Activated naive CD4-positive, alpha-beta T cell treated with anti-CD3 and anti-CD28 coated beads, Interleukin-2, amount 10 ng/mL, durations not matched to agents 7 days and 5 days (primary cell): ENCODE measurements at places on chromosomes 2 and 18.
A peak's percentile ranks its signal among the peaks of the same experiment; 100 is the strongest.

GRCh38 chr18:48910972-48911545, 39.7 kb downstream of the SMAD7 start:
- no peak for DNase-seq

- peak; percentile 50 for DNase-seq
Observed at GRCh38 chr2:172223601-172224054, 120.9 kb upstream of the DLX2 start.

DNA sequence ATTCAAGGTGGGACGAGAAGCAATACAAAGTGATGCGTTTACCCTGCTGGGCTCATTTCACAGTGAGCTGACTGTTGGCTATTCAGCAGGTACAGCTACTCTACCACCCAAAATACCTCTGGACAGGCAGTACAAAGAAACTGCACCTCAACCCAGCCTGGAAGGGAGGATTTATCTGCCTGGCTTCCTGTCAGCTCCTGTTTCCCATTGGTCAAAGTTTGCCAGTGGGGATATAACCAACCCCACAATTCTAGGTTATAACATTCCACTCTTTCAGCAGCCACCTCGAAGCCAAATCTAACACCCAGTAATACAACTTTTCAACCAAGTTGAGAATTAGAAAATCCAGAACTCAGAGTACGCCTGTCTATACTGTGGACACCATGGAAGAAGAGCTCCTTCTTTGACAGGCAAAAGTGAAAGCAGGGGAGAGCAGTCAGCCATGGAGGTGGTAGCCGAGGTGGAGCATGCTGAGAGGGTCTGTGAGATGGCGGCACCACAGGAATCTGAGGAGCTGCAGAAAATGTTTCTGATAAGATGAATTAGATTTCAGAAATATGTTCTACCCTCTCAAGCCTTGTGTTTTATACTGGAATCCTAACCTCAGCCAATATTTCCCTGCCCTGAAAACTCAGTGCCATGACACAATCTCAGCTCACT, 10.8 kb downstream of the DUSP19 start:
- no peak for DNase-seq

GRCh38 chr2:1814616-1815015, 70.3 kb upstream of the PXDN start:
- DNase-seq, result no peak

- DNase-seq, result no peak
Observed at GRCh38 chr18:38369772-38370690, 804.4 kb upstream of the CELF4 start.

GRCh38 chr18:33495278-33495677, 54.8 kb upstream of the CCDC178 start:
- no peak for DNase-seq

DNA sequence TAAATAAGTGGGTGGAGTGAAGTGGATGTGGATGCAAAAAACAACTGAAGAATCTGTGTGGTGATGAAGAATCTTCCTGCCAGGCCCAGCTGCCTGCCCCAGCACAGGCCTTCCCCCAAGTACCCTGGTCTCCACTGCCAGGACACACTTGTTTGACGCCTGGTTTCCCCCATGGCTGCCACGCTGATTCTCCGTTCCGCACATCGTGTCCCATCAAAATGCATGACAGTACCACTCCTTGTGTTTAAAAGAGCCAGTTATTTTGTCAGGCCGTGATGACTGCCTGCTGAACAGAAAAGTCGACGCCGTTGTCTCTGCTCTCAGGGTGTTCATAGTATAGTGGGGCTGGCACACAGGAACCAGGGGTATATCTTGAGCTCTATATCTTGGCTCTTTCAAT, 50.3 kb upstream of the KYNU start:
- DNase-seq, result no peak

- no peak for DNase-seq
Observed at GRCh38 chr18:51711298-51711889, 513.9 kb upstream of the MEX3C start.

DNA sequence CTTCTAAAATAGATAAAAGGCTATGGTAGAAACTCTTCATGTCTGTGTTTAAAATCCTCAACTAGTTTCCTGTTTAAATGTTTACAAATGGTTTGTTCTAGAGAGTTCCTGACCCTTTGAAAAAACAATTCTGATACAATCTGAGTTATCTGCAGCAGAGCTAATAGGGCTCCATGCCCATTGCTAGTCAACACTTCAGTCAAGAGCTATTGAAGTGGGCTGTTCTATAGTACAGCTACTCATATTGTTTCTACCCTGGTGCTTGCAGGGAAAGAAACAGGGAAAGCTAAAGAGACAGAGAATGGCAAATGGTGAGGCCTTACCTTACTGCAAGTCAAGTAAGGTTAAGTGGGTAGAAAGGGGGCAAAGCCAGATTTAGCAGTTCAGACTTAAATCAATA, 112.3 kb upstream of the CAVIN2 start:
- DNase-seq, result no peak

DNA sequence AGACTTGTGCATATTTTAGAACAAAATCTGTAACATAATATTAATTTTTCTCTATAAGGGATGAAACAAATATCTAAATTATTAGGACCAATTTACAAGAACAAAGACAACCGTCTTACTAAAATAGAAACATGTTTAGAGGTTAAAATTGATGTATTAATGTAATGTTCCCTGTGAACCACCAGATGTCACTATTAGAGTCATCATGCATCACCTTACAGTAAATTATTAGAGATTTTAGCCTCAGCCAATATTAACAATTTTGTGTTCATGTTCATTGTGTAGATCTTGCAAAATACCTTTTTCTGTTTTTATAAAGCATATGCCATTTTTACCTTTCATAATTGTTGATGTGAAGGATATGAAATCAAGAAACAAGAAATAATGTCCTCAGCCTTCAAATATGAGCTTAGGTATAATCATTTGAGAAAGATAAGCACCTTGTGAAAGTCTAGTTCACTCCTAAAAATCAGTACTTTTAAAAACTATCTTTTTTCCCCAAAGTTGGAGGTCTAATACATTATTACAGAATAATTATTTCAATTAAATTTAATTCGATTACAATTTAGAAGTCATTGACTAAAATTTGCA, 344.3 kb upstream of the KCNH7 start:
- no peak for DNase-seq

DNA sequence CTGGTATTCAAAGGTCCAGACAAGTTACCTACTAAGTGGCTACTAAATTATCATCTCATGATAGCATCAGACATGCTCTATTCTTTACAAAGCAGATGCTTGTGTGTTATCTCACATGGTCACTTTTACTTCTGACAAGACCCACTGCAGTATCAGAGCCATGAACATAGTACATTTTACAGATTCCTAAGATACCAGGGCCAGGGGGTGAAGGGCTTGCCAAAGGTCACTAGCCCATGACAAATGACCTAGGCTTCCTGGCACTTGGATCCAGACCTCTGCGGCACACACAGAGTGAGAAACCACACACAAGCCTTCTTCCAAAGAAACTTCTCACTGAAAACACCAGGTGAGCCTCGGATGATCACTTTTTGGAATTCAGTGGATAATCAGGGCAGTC, 446.8 kb downstream of the EIPR1 start:
- no peak for DNase-seq

- no peak for DNase-seq
Observed at GRCh38 chr2:241011296-241011600, 12.8 kb downstream of the SNED1 start.

GRCh38 chr18:37378336-37379010, 187.1 kb downstream of the CELF4 start:
- no peak for DNase-seq

DNA sequence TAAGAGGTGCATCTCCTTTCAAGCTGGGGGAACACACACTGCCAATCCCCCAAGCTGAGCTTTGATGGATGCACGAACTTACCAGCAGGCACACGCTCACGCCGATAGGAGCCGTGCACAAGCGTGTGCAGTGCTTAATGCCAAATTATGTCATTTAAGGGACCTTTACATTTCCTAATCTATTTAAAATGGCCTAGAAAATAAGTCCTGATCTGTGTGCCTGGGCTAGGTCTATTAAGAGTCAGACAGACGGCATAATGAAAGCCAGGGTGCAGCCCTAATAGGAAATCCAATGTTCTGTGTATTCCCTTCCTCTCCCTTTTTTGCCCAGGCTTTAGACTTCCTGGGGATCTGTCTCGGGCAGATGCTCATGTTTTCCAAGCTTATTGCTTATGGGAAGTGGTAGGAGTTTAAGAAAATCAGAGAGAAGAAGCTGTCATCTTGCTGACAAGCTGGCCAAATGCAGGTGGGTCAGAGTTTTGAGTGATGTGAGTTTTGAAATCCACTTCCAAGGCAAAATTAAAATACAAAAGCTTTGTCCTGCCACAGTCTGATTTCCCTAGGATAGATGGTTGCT, 142.6 kb downstream of the MYT1L start:
- DNase-seq, result no peak

- no peak for DNase-seq
Observed at GRCh38 chr18:37225279-37225678, 340.3 kb downstream of the CELF4 start.

DNA sequence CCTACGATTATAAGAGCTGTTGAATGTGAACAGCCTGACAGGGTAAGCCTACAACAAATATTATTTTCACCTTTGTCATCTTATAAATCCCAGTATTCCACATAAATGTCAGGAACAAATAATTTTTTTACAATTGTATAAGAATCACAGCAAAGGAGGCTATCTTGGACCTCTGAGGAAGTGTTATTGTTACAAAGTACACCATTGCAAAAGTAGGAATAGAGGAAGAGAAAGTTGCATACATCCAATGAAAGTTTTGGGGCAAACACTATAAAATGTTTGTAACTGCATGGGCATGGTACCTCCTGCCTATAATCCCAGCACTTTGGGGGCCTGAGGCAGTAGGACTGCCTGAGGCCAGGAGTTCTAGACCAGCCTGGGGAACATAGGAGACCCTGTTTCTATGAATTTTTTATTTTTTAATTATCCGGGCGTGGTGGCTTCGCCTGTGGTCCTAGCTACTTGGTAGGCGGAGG, 715 bp upstream of the MEMO1 start:
- DNase-seq, result no peak

DNA sequence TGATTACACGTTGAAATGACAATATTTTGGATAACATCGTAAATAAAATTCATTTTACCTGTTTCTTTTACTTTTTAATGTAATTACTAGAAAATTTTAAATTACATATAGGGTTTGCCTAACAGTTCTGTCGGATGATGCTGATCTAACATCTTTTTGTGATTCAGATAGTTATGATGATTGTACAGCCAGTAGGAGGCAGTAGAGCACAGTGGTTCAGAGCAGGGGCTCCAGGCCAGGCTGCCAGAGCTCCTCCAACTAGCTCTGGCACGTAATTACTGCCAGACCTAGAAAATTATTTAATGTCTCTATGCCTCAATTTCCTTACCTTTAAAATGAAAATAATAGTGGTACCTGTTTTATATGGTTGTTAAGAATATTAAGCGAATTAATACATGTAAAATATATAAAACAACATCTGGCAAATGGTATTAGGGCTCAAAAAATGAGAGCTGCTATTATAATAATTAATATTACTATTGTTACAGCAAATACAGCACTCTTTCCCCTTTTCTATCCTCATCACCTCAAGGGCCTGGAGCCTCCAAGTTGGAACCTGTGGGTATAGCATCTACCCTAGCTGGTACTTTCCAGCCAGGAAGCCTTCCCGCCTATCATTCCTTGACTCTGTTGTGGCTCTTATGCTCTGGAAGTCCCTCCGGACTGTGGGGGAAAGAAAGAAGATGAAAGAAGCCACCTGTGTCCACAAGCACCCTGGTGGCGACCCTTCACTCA, 47.7 kb upstream of the PLA2R1 start:
- peak; percentile 62 for DNase-seq

DNA sequence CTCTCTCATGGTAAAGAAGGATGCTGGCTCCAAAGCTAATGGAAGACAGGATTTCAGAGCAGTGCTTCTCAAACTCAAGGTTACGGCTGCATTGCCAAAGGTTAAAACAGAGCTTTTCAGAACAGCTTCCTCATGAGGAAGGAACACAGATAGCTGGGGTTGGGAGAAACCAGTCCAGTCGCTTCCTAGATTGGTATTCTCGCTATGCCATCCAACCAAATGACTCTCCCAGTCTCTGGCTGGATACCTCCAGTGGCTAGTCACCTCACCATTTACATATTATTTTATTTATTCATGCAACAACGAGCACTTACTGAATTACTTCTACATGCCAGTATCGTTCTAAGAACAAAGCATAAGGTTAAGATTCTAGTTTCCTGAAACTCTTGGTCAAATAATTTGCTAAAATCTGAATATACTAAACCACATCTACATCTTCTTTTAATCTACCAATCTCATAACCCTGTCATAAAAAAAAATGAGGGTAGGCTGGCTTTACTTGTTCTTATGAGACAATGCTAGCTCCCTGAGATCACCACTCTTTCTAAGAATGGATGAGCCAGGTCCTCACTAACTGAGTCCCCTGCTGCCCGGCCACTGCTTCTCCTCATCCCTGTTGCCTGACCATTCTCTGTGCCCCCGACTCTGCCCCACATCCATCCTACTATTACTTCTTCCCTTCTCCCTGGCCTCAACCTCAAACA, 20.4 kb downstream of the KDSR start:
- DNase-seq, result no peak

GRCh38 chr2:240426845-240427721, 8.4 kb upstream of the GPC1 start:
- no peak for DNase-seq

DNA sequence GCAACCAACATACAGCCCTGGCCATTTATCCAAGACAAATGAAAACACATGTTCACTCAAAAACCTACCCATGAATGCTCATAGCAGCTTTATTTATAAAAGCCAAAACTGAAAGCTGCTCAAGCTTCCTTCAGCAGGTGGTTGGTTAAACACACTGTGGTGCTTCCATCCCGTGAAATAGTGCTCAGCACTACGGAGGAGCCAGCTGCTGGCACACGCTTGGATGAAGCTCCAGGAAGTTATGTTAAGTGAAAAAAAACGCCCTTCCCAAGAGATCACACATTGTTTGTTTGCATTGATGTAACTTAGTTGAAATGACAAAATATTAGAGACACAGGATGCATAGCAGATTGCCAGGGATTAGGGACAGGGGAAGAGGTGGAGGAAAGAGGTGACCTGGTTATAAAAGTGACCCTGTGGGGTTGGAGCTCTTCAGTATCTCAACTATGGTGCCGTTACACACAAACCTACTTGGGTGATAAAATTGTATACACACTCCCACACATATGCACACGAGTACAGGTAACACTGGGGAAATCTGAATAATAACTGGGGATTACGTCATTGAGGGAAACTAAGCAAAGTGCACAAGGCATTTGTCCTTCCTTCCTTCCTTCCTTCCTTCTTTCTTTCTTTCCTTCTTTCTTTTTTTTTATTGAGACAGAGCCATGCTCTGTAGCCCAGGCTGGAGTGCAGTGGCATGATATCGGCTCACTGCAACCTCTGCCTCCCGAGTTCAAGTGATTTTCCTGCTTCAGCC, 6.2 kb upstream of the ALPG start:
- DNase-seq, result no peak

- no peak for DNase-seq
Observed at GRCh38 chr2:47484396-47484795, 81.4 kb downstream of the MSH2 start.

DNA sequence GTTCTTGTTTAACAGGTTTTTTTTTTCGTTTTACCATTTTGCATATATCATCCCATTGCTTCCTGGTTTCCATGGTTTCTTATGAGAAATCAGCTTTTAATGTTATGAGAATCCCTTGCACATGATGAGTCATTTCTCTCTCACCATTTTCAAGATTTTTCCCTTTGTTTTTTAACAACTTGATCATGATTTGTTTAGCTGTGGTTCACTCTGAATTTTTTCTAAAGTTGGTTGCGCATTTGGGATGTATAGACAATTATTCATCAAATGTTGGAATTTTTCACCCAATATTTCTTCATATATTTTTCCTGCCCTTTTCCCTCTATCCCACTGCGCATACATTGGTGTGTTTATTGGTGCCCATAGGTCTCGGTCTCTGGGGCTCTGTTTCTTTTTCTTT, 42.4 kb upstream of the BIN1 start:
- no peak for DNase-seq
